ENCODE measurements at places on chromosomes 11 and 22. TPM values are rescaled to one million over a fixed set of nuclear protein-coding genes. Genes with fewer than 3 reads are reported as not detected.

Gene SPI1
- total RNA-seq, result 0.59 TPM

Gene EMSY
- 25.3 TPM for total RNA-seq

Gene ARL14EP
- 15.3 TPM for total RNA-seq

Gene SHANK3
- 9.7 TPM for total RNA-seq

Gene LRRC4C
- 0.41 TPM for total RNA-seq

Gene OR8G1
- not detected for total RNA-seq

DNA sequence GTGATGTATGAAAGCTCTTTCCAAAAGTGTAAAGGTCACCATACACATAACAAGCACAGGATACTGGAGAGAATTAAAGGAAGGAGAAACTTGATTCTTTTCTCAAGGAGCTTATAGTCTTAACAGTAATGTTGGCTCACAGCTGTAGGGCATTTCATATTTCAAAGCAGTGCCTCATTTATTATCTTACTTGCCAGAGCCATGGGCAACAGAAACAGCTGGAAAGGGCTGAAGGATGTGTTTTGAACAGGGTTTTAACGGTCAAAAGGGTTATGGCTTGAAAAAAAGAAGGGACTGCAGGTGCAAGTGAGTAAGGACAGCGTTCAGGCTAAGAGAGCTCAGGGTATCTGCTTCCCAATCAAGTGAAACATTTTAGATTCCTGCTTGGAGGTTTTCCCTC is 2.7 kb upstream of the GRAMD1B start:
- no peak for DNase-seq

DNA sequence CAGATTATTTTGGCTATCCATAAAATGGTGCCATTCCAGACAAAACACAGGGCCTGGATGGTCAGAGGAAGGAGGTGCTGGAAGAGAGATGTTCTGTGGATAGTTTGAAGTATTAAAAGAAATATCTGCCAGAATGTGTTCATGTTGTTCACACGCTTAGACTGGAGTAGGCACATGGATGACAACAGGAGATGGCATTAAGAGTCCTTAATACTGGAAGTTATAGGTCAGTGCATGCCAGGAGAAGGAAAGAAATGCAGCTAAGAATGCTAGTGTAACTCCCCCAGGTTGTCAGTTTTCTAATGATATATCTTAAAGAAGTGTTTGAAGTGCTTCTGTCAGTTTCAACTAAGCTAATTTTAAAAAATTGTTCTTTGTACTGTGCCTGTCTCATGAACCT is 20.2 kb downstream of the KREMEN1 start:
- DNase-seq, result no peak

- DNase-seq, result no peak
Measured at GRCh38 chr11:12077535-12078280, 32.7 kb upstream of the MICAL2 start.

DNA sequence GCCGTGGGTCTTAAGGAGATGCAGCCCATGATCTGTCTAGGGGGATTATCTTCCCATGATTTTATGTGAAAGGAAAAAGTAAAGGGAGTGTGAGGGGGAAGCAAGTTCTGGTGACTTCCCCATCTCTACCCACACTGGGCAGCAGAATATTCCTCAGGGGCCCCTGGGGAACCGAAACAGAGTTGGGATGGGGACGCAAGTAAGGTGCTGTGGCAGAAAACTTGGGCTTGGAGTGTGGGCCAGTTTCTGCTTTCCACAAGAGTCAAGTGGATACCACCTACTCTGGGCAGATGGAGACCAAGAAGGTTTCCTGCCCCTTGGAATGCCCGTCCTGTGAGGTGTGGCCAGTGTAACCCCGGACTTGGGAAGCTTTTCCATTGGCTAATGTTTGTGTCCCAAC is 64.4 kb downstream of the SGSM3 start:
- DNase-seq, result no peak

GRCh38 chr11:1553808-1554594 is 18.1 kb downstream of the DUSP8 start:
- DNase-seq, result peak; percentile 82

DNA sequence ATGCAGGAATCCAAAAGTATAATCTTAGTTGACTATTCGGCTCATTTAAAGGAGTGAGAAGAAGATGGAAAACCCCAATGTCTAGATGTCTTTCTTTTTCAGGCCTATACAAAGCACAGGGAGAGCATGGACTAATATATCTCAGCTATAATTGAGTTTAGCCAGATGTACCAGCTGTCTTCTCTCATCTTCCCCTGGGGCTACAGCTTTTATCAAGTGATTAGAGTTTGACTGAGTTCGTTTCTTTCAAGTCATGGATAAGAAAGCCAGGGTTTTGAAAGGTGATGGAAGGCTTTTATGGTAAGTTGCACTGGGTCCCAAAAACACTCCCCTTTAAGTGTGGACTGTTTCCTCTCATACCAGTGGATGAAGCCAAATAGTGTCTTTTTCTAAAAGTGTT is 1172.8 kb upstream of the TENM4 start:
- no peak for DNase-seq

GRCh38 chr11:102422817-102423712 is 29.5 kb downstream of the TMEM123 start:
- no peak for DNase-seq

GRCh38 chr11:18352581-18352980 is 30.2 kb downstream of the GTF2H1 start:
- DNase-seq, result no peak

DNA sequence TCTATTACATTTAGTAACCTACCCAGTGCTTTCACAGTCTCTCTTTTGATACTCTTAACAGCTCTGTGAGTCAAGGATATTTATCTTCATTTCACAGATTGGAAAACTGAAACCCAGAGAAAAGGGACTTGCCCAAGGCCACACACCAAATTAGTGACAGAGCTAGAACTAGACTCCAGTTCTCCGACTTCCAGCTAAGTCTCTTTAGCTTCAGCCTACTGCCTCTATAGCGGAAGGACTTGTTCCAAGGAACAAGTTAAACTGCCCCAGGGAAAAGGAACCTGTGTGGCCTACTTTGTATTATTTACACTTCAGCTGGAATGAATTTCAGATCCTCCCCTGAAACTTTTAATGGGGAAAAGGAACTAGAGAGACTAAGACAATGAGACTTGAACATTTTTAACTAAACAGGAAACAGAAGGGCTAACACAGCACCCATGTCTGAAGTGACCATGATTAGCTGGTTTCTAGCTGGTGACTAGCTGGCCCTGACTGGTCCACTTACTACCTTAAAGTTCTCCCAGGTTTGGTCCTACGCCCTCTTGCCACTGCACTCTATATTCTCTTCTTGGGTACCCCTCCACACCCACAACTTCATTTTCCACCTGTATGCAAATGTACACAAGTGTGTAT is 1.3 kb downstream of the LRRC51 start:
- no peak for DNase-seq
